ENCODE measurements at places on chromosomes 2 and 18.

- DNase-seq, result no peak
Measured at GRCh38 chr2:29061616-29062015, 12.7 kb downstream of the PCARE start.

DNA sequence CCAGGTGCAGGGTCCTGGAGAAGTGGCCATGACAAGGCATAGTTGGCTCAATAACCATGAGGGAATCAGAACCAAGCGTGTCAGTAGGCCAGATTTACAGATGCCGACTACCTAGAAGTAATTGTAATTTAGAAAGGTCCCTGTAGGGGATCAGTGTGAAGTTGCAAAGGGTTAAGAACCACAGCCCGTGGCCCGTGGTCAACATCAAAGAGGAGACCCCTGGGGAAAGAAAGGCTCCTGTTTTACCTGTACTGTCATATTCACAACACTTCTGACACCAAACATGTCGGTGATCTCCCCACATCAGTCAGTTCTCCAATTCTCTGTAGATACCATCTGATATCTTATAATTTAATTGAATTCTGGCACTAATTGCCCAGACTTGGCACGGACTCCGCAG lies 31.0 kb downstream of the SP100 start:
- DNase-seq, result no peak

GRCh38 chr2:85988175-85988913 lies 99.6 kb upstream of the ST3GAL5 start:
- DNase-seq, result no peak

DNA sequence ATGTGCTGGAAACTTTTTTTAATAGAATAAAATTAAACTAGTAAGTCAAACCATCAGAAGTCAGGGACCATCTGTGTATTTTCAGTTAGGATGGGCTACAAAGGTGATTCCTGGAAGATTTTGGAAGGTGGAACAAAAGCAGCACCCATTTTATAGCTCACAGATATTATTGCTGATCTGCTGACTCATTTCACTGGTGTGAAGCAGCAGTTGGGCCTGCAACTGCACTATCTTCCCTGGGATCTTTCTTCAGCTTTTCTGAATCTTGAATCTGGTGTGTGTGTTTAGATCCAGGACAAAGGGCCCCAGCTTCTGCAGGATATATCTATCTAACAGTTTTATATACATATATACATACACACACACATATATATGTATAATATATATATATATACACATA lies 35.6 kb upstream of the BCL11A start:
- DNase-seq, result no peak

- DNase-seq, result no peak
Measured at GRCh38 chr2:195407783-195408182, 249.2 kb upstream of the SLC39A10 start.
